ENCODE measurements at places on chromosomes 3 and 15.

DNA sequence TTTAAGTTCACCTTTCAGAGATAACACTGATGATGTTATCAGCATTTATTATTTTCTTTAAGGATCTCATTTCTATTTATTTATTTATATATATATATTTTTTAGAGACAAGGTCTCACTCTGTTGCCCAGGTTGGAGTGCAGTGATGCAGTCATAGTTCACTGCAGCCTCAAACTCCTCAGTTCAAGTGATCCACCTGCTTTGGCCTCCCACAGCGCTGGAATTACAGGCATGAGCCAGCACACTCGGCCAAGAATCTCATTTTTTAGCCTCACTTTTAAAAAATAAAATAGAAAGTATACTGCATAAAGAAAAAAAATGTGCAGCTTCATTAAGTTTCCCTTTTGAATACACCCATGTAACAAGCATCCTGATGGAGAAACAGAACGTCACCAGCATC is 35.6 kb downstream of the PLA2G4D start:
- DNase-seq = no peak

GRCh38 chr15:52308446-52309153 is 13.0 kb upstream of the MYO5C start:
- DNase-seq = no peak

GRCh38 chr3:190180268-190180667 is 59.6 kb upstream of the P3H2 start:
- no peak for DNase-seq

GRCh38 chr3:154169796-154170110 is 48.6 kb downstream of the ARHGEF26 start:
- DNase-seq = no peak

GRCh38 chr15:73927476-73928240 is 1.4 kb downstream of the LOXL1 start:
- DNase-seq = no peak

GRCh38 chr3:113495035-113495434 is 19.9 kb downstream of the SPICE1 start:
- peak; percentile 37 for DNase-seq

GRCh38 chr15:56320316-56320715 is 44.9 kb upstream of the TEX9 start:
- DNase-seq = no peak

DNA sequence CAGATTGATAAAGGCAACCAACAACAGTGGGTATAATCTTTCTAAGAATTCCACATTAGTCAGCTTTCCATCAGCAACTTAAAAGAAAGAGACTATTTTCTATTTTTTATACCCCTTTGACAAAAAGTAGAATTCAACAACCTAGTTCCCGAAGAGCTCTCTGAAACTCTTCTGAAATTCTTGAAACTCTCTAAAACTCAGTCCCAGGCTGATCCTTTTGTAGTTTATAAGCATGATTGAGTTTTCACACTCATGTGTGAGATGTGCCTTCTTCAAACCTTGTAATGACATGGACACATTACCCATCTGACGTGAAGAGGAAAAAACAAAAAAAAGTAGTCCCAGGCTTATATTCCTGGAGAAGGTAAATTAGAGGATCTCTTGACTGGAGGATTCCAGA is 31.4 kb downstream of the RAF1 start:
- DNase-seq = no peak

- no peak for DNase-seq
Observed at GRCh38 chr3:81502236-81502635, 259.2 kb downstream of the GBE1 start.

DNA sequence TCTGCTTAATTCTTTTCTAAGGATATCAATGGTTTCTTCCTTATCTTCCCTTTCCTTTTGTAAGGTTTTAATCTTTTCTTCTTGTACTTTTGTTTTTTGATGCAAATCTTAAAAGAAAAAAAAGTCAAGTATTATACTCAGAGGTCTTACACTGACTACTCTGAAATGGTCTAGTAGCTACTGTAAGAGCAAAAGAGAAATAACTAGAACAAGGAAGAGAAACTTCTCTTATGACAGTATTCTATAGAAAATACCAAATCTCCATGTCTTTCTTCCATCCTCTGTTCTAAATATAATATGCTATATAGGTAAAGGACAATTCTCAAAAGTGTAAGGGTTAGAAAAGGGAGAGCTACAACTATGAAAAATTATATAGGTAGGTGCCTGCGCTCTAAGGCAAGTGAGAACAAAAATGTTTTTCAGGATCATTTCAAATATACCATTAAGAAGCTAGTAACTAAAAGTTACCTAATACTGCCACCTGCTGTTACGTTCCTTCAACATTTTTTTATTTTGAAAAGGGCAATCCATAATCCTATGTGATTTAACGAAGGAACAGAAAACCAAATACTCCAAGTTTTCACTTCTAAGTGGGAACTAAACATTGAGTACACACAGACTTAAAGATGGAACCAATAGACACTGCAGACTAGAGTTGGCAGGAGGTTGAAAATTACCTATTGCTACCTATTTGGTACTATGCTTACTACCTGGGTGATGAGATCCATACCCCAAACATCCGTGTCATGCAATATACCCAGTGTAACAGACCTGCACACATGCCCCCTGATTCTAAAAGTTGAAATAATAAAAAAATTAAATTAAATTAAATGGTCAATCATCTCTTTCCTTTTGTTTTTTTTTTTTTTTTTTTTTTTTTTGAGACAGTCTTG is 36.7 kb downstream of the CIP2A start:
- peak; percentile 41 for DNase-seq

Data from LoVo (cell line).